ENCODE measurements at places on chromosomes 12 and 14. TPM values are rescaled to one million over a fixed set of nuclear protein-coding genes. Genes with fewer than 3 reads are reported as not detected.

DNA sequence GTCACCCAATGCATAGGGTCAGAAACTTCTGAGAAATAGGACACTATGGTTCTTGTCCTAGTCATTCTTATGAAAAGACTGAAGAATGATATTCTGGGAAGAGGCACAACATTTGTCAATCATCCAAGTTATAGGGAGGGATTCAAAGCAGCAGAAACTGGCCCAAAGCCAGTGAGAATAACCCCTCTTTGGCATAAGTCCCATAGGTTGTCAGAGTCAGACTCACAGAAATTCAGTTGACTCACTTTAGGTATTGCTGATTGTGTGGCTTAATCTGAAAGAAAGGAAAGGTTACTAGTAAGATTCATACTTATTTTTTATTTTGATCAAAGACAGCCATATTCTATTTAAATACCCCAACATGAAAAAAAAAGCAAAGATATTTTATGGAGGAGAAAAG lies 151.0 kb downstream of the SRGAP1 start:
- no peak overlapping the region for H3K27ac ChIP-seq
- no peak for DNase-seq
- H3K4me1 ChIP-seq = no peaks in the 10 kb centered on the region
- no peaks in the 10 kb centered on the region for H3K36me3 ChIP-seq

GRCh38 chr12:6234214-6234613 lies 34.0 kb downstream of the CD9 start:
- DNase-seq = no peak
- H3K4me3 ChIP-seq = no peak overlapping the region
- H3K27ac ChIP-seq = peak overlapping the region; percentile 97
- peaks cover 72% of the 10 kb centered on the region for H3K4me1 ChIP-seq
- no peaks in the 10 kb centered on the region for H3K27me3 ChIP-seq

- no peak overlapping the region for H3K4me3 ChIP-seq
- no peak for DNase-seq
- H3K4me1 ChIP-seq = no peaks in the 10 kb centered on the region
- no peak overlapping the region for H3K27ac ChIP-seq
- no peaks in the 10 kb centered on the region for H3K36me3 ChIP-seq
Measured at GRCh38 chr12:13074396-13075117, 28.9 kb downstream of the GSG1 start.

GRCh38 chr14:67270933-67271332 lies 29.7 kb downstream of the PALS1 start:
- H3K36me3 ChIP-seq = no peaks in the 10 kb centered on the region
- no peak for DNase-seq
- peaks cover 24% of the 10 kb centered on the region for H3K4me1 ChIP-seq

DNA sequence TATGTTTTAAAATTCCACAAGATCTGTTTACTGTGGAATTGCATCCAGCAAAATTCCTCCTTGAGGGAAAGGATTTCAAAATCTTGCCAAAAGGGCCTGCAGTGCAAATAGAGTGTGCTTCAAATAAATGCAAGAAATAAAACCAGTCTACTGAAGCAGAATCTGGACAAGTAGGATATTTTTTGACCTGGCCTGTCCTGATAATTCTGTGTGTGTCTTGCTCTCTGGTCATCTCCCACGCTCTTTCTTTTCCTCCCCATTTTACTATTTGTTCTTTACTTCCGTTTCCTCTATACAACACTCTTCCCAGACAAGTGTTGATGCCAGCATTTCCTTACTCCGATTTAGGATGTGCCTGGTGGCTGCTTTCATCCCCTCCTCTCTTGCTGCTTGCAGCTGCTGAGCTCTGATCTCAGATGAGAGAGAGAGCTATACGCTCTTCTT lies 115.9 kb downstream of the GPR135 start:
- DNase-seq = no peak
- H3K4me1 ChIP-seq = no peaks in the 10 kb centered on the region
- H3K27ac ChIP-seq = peak overlapping the region; percentile 69
- H3K4me3 ChIP-seq = no peak overlapping the region
- H3K27me3 ChIP-seq = no peaks in the 10 kb centered on the region

DNA sequence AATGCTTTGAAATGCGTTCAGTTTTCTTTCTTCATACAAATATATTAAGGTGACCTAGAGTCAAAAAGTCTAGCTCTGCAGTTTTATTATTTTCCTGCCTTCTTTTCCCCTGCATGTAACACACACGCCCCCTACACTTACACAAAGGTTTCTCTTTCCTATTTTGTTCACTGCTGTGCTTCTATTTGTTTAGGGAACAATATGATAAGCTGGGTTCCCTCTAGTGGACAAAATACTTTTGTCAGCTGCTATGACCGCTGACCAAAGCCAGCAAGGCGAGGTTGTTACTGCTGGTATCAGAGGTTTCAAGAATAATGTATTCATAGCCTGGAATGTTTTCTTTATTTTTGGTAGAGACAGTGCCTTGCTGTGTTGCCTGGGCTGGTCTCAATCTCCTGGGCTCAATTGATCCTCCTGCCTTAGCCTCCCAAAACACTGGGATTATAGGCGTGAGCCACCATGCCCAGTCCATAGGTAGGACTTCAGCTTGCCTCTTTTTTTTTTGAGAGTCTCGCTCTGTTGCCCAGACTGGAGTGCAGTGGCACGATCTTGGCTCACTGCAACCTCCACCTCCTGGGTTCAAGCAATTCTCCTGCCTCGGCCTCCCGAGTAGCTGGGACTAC lies 33.4 kb downstream of the FNTB start:
- no peaks in the 10 kb centered on the region for H3K4me1 ChIP-seq
- no peaks in the 10 kb centered on the region for H3K36me3 ChIP-seq
- peak; percentile 28 for DNase-seq
- H3K4me3 ChIP-seq = no peak overlapping the region
- H3K27ac ChIP-seq = no peak overlapping the region
- no peaks in the 10 kb centered on the region for H3K27me3 ChIP-seq

- H3K36me3 ChIP-seq = no peaks in the 10 kb centered on the region
- no peak for DNase-seq
- H3K4me3 ChIP-seq = no peak overlapping the region
- no peaks in the 10 kb centered on the region for H3K4me1 ChIP-seq
- no peaks in the 10 kb centered on the region for H3K27me3 ChIP-seq
Measured at GRCh38 chr12:70752327-70752726, 115.1 kb upstream of the PTPRB start.

- peaks cover 3% of the 10 kb centered on the region for H3K4me1 ChIP-seq
- no peak overlapping the region for H3K4me3 ChIP-seq
- DNase-seq = no peak
- no peaks in the 10 kb centered on the region for H3K27me3 ChIP-seq
- no peaks in the 10 kb centered on the region for H3K36me3 ChIP-seq
Measured at GRCh38 chr12:45666396-45666795, 63.1 kb upstream of the ARID2 start.

DNA sequence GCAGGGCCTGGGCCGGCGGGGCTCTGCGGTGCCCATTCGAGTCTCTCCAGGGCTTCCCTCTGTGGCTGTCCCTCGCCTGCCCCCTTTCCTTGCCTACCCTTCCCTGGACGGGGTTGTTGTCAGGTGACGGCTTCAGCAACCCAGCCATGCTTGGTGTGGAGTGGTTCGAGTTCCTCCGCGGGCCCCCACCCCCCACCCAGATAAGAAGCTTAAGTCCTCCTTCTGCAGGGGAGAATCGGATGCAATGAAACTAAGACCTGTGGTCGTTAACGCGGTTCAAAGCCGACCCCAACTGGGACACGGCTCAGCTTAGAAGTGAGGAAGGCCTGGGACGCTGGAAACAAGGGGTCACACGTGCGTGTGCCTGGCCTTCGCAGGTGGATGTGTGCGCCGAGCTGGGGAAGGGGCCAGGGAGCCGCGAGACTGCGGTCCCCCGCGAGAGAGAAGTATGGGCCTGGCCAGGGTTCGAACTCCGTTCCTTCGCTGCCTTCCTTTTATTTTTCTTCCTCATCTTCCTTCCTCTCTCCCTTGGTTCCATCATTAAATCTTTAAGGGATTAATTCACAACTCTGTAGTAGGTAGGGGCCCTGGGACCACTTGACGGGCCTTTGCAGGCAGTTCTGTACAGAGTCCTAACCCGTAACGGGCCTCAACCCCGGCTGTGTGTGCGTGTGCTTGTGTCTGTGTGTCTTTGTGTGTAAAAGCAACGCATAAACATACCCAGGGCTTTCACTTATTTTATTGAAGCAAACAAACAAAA lies 3.5 kb downstream of the TTC6 start:
- H3K36me3 ChIP-seq = no peaks in the 10 kb centered on the region
- peak overlapping the region; percentile 91 for H3K27ac ChIP-seq
- peaks cover 93% of the 10 kb centered on the region for H3K27me3 ChIP-seq
- H3K4me3 ChIP-seq = peak overlapping the region; percentile 46

- no peak overlapping the region for H3K4me3 ChIP-seq
- no peaks in the 10 kb centered on the region for H3K36me3 ChIP-seq
- no peaks in the 10 kb centered on the region for H3K4me1 ChIP-seq
- H3K27me3 ChIP-seq = no peaks in the 10 kb centered on the region
- no peak overlapping the region for H3K27ac ChIP-seq
Measured at GRCh38 chr12:68888243-68888642, 44.7 kb downstream of the CPM start.

DNA sequence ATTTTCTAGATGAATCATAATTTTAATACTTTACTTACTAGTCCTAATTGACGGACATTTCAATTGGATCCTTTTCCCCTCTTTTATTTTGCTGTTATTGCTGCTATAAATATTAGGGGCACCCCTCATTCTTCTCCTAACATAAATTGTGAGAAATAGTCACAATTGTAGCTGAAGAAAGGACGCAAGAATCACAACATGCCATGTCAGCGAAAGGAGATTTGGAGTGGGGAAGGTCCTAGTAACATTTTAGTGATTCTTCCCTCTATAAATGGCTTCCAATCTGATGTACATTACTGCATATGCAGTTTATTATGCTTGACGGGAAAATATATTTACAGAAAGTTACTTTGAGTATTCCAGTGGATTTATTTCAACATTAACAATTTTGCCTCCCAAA lies 7.7 kb upstream of the PLEKHH1 start:
- H3K27ac ChIP-seq = no peak overlapping the region
- no peak for DNase-seq
- peaks cover 11% of the 10 kb centered on the region for H3K27me3 ChIP-seq
- H3K36me3 ChIP-seq = no peaks in the 10 kb centered on the region
- H3K4me3 ChIP-seq = no peak overlapping the region

GRCh38 chr14:64293976-64294671 lies at the start of gene ESR2:
TSS of gene ESR2 (minus strand) at chr14:64294371. CDS start at chr14:64282985, 11,386 bp downstream.
- peaks cover 15% of the 10 kb centered on the region for H3K4me1 ChIP-seq
- DNase-seq = peak; percentile 37
- H3K36me3 ChIP-seq = no peaks in the 10 kb centered on the region
- H3K27ac ChIP-seq = peak within 1 kb of the TSS; percentile 49
- H3K4me3 ChIP-seq = peak within 1 kb of the TSS; percentile 30

DNA sequence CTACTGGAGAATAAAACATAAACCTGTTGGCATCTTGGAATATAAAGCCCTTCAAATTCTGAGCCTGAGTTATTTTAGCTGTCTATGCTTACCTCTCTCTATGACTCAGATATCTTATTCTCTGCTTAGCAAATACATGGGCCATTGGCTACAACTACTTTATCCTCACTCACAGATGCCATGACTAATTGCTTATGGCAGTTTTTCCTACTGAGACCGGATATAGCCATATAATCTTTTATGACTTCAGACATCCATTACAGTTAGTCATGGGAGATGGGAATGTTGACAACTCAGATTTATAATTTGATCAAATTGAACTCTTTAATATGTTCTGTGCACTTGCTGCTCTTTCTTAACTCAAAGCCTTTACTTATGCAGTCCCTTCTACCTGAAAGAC lies 502.4 kb upstream of the ATP2B1 start:
- H3K27ac ChIP-seq = no peak overlapping the region
- no peak overlapping the region for H3K4me3 ChIP-seq
- H3K27me3 ChIP-seq = no peaks in the 10 kb centered on the region
- no peaks in the 10 kb centered on the region for H3K4me1 ChIP-seq
- no peak for DNase-seq

DNA sequence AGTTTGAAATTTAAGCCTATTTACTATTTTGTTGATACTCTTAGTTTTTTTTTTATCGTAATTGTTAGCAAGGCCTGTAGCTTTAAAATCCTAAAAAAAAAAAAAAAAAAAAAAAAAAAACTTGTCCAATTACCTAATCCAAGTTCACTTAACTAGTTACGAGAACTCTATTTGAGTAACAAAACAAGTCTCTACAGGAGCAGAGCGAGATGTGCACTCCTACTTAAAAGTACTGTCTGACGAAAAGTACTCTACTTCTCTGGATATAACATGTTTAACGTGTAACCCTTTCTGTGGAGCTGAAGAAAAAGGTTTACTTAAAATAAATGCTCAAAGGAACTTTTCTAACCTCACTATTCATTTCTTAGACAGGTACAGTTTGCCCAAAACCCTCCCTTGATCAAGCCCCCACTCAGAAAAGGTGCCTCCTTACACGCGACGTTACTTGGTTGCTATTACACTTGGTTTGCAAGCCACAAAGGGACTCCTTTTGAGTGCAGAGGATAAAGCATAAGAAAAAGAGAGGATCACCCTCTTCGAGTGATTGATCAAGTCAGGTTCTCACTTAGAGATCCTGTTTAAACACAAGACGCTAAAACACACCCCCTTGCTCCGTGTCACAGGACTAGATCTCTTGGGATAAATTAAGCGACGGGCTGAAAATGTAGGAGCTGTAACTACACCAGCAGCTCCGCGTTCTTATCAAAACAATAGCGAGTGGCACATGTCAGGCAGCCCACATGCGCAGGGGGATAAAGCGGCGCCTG lies 2.2 kb downstream of the BAZ1A start:
- peak; percentile 16 for DNase-seq
- peaks cover 11% of the 10 kb centered on the region for H3K4me1 ChIP-seq
- peak overlapping the region; percentile 100 for H3K27ac ChIP-seq

GRCh38 chr12:47651368-47652254 lies 54.2 kb downstream of the RPAP3 start:
- H3K4me3 ChIP-seq = peak overlapping the region; percentile 28
- DNase-seq = peak; percentile 46
- no peaks in the 10 kb centered on the region for H3K4me1 ChIP-seq
- H3K36me3 ChIP-seq = no peaks in the 10 kb centered on the region

GRCh38 chr14:63928744-63929174 lies 76.0 kb downstream of the SYNE2 start:
- DNase-seq = no peak
- no peak overlapping the region for H3K4me3 ChIP-seq
- H3K4me1 ChIP-seq = peaks cover 9% of the 10 kb centered on the region
- H3K36me3 ChIP-seq = no peaks in the 10 kb centered on the region
- H3K27ac ChIP-seq = no peak overlapping the region

The CMA1 gene
- total RNA-seq = not detected

The LRP6 gene
- total RNA-seq = 102 TPM

The ACSM4 gene
- total RNA-seq = not detected

The RNASE3 gene
- not detected for total RNA-seq

The SRRM4 gene
- 0.14 TPM for total RNA-seq

The CLECL1 gene
- total RNA-seq = not detected

The DTX1 gene
- 3.0 TPM for total RNA-seq

The VWF gene
- 71.2 TPM for total RNA-seq

The CLEC4E gene
- total RNA-seq = 5.4 TPM

The CD27 gene
- total RNA-seq = 16.8 TPM

The MGST1 gene
- 1,102 TPM for total RNA-seq
